HCT116 (cell line): ENCODE measurements at places on chromosomes 2 and 18.

- no peaks in the 10 kb centered on the region for H3K27me3 ChIP-seq
- DNase-seq, result no peak
- H3K36me3 ChIP-seq, result no peaks in the 10 kb centered on the region
- no peak overlapping the region for H3K27ac ChIP-seq
These were observed 25.4 kb downstream of the ACADL start for GRCh38 chr2:210199854-210200253.

DNA sequence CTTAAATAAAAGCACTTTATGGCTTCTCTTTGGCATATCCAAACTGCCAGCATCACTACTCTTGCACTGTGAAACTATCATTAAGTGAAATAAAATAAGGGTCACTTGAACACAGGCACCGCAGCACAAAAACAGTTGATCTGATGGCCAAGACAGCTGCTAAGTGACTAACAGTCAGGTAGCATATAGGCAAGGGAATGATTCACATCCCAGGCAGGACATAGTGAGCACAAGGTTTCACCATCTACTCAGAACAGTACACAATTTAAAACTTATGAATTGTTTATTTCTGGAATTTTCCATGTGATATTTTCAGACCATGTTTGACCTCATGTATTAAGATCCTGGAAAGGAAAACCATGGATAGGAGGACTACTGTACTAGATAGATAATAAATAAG lies 214.2 kb downstream of the MREG start:
- H3K27me3 ChIP-seq, result no peaks in the 10 kb centered on the region
- H3K4me3 ChIP-seq, result no peak overlapping the region
- H3K27ac ChIP-seq, result no peak overlapping the region

GRCh38 chr2:109632158-109632789 lies 18.1 kb downstream of the SOWAHC start:
- no peaks in the 10 kb centered on the region for H3K4me1 ChIP-seq
- no peaks in the 10 kb centered on the region for H3K36me3 ChIP-seq
- H3K27me3 ChIP-seq, result no peaks in the 10 kb centered on the region
- H3K4me3 ChIP-seq, result no peak overlapping the region
- DNase-seq, result no peak
- H3K27ac ChIP-seq, result no peak overlapping the region

DNA sequence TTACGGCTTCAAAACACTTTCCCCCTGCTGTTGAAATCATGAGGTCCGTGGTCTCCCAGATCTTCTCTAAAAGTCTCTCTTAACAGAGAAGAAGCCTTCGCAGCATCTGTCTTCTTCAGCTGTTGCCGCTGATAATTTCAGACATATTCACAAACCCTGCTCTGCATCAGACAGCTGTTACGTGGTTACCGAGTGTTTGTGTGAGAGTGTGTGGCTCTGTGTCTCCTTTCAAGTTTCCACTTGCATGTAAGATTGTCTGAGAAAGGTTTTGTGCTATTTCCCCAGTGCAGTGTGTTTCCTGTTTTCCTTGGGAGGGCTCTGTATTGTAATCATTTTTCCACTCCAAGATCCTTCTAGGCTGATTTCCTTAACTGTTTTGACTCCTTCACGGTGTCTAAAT lies 32.8 kb downstream of the MAIP1 start:
- H3K36me3 ChIP-seq, result no peaks in the 10 kb centered on the region
- H3K4me1 ChIP-seq, result peaks cover 8% of the 10 kb centered on the region
- H3K27me3 ChIP-seq, result no peaks in the 10 kb centered on the region
- DNase-seq, result no peak
- H3K4me3 ChIP-seq, result no peak overlapping the region

DNA sequence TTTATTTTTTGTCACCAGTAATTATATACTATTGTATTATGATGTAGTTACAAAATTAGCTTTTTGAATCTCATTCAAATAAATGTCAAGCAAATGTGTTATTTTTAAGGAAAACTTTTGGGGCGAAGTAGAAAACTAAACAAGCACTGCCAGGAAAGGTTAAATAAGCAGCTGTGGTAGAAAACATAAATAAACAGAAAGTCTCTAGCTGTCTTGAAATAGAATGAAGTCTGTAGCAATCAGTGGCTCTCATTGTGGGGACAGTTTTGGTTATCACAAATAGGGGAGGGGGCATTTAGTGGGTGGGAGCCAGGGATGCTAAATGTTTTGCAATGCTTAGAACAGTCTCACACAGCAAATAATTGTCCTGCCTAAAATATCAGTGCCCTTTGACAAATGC lies 3.4 kb downstream of the INSIG2 start:
- no peak overlapping the region for H3K4me3 ChIP-seq
- no peak for DNase-seq
- H3K4me1 ChIP-seq, result peaks cover 8% of the 10 kb centered on the region
- H3K36me3 ChIP-seq, result no peaks in the 10 kb centered on the region

GRCh38 chr18:9429662-9429993 lies 45.7 kb upstream of the RALBP1 start:
- H3K4me3 ChIP-seq, result no peak overlapping the region
- H3K27me3 ChIP-seq, result no peaks in the 10 kb centered on the region
- H3K4me1 ChIP-seq, result no peaks in the 10 kb centered on the region

DNA sequence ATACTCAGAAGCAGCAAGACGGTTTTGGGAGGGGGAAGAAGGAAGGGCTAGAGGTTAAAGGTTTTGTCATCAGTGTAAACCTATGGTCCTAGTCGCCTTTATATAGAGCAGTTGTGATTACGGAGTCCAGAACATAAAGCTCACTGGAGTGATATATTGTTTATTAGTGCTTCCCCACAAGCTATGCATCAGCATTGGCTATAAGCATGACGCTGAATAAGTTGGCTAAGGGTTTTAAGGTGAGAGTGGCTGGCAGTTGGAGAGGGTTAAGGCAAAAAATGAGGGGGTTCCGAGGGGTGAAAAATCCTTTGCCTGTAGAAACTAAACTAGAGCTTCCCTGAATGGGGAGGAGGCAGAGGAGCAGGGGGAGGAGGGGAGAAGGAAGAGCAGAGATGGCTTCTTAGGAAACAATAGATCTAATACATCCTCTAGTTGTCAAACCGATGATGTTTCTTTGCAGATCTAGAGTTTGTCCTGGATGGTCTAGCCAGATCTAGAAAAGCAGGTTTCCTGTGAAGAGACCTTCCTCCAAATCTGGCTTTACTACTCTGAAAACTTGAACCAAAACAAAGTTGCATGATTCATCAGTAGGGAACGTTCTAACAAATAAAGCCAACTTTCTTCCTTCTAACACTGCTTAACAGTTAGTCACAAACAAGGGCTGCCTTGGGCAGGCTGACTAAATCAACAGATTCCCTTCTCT lies 2.5 kb downstream of the KLF7 start:
- H3K36me3 ChIP-seq, result no peaks in the 10 kb centered on the region
- peak overlapping the region; percentile 9; the same call in 1 of the 2 replicates for H3K27ac ChIP-seq
- H3K27me3 ChIP-seq, result no peaks in the 10 kb centered on the region
- H3K4me3 ChIP-seq, result peak overlapping the region; percentile 6; the same call in 1 of the 2 replicates
- peaks cover 54% of the 10 kb centered on the region for H3K4me1 ChIP-seq

DNA sequence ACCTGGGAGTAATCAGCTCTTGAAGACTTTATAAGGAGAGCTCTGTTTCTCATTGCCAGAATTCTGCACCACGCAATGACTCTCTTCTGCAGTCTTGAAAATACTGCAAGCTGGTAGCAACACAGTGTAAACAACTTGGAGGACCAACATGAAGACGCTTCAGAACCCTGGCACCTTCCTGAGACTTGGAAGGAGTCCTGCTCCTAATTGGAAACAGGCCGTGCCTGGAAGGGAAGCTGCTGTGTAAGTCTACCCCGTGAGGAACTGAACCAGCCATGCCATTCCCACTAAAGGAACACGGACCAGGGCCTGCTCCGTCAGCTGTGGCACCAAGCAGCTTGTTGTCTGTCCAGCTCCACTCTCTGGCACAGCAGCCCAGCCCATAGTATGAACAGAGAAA lies 171.1 kb downstream of the PAX3 start:
- no peak overlapping the region for H3K4me3 ChIP-seq
- no peaks in the 10 kb centered on the region for H3K36me3 ChIP-seq
- peaks cover 29% of the 10 kb centered on the region for H3K27me3 ChIP-seq

- no peaks in the 10 kb centered on the region for H3K27me3 ChIP-seq
- DNase-seq, result no peak
- H3K27ac ChIP-seq, result no peak overlapping the region
- no peaks in the 10 kb centered on the region for H3K36me3 ChIP-seq
- H3K4me1 ChIP-seq, result no peaks in the 10 kb centered on the region
These were observed 14.7 kb upstream of the ARPC2 start for GRCh38 chr2:218202266-218202665.

- H3K27ac ChIP-seq, result no peak overlapping the region
- no peaks in the 10 kb centered on the region for H3K27me3 ChIP-seq
- no peaks in the 10 kb centered on the region for H3K36me3 ChIP-seq
- H3K4me3 ChIP-seq, result no peak overlapping the region
- H3K4me1 ChIP-seq, result peaks cover 19% of the 10 kb centered on the region
These were observed 69.6 kb upstream of the RTN4 start for GRCh38 chr2:55119711-55120487.

GRCh38 chr18:69216321-69216720 lies 184.4 kb upstream of the DOK6 start:
- H3K27me3 ChIP-seq, result no peaks in the 10 kb centered on the region
- no peaks in the 10 kb centered on the region for H3K36me3 ChIP-seq
- no peaks in the 10 kb centered on the region for H3K4me1 ChIP-seq
- DNase-seq, result no peak
- no peak overlapping the region for H3K4me3 ChIP-seq

- H3K4me1 ChIP-seq, result peaks cover 87% of the 10 kb centered on the region
- no peak for DNase-seq
- no peaks in the 10 kb centered on the region for H3K27me3 ChIP-seq
- H3K4me3 ChIP-seq, result peak overlapping the region; percentile 10; the same call in 1 of the 2 replicates
- no peaks in the 10 kb centered on the region for H3K36me3 ChIP-seq
These were observed 3.0 kb downstream of the SLC35F6 start for GRCh38 chr2:26767129-26767528.

GRCh38 chr18:44673256-44673880 lies 7.3 kb upstream of the SETBP1 start:
- H3K27me3 ChIP-seq, result no peaks in the 10 kb centered on the region
- H3K4me3 ChIP-seq, result no peak overlapping the region
- H3K36me3 ChIP-seq, result no peaks in the 10 kb centered on the region

DNA sequence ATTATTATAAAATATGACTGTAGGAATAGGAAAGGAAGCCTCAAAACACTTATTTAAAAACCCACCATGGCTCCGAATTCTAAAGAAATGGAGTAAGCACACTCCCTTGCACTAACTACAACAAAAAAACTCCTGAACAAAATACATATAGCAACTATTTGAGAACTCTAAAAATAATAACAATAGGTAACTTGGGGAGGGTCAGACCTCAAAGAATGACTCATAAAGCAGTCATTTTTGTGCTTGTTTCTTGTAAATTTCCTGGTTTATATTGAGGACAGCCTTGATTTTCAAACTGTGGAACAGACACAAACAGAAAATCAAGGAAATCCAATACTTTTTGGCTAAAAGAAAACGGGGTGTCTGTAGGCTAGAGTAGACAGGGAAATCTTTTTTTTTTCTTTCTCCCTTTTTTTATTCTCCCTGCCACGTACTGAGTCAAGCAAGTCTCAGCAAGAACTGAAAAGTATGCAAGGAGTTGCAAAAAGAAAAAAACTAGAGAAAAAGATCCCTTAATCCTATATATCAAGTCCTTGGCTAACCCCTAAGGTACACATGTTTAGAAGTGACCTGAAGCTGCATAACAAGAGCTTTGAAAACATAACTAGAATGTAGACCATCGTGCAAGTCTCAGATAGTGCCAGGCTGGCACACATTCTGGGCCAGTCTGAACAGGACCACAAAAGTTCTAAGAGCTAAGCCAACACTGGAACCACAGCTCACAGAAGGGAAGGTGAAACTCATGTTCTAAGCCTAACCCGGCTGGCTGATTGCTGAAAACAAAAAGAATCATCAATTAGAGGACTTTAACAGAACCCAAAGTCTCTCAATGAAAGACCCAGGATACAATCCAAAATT lies 403.1 kb upstream of the LYPD1 start:
- H3K27ac ChIP-seq, result no peak overlapping the region
- H3K36me3 ChIP-seq, result no peaks in the 10 kb centered on the region
- DNase-seq, result no peak
- no peaks in the 10 kb centered on the region for H3K4me1 ChIP-seq

DNA sequence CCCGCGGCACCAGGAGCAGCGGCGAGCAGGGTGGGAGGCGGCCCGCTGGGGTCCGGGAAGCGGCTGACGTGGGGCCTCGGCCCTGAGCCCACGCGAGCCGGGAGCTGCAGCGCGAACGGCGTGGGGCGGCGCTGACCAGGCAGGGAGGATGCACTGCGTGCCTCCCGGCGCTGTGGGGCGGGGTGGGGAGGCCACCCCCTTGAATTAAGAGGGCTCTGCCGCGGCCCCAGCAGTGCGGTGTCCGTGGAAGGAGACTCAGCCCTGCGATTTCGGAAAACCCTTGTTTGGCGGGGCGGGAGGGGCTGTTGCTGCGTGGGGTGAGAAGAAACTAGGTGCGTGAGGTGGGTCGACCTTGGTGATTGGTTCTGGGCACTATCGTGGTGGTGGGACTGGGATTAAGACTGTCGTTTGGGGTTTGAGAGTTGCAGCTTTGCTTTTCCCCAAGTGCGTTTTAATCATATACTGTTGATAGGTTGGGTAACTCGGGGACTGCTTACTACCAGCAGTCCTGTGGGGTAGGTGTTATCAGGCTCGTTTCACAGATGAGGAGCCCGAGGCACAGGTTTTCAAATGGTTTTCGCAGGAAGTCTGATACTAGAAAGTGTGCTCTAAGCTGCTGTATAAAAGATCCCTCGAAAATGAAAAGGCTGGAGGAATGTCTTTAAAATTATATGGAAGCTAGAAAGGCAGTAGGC lies 722 bp downstream of the ACSL3 start:
- H3K27me3 ChIP-seq, result no peaks in the 10 kb centered on the region
- peak overlapping the region; percentile 74 for H3K4me3 ChIP-seq
- no peaks in the 10 kb centered on the region for H3K36me3 ChIP-seq
- H3K27ac ChIP-seq, result peak overlapping the region; percentile 91
- peaks cover 33% of the 10 kb centered on the region for H3K4me1 ChIP-seq

DNA sequence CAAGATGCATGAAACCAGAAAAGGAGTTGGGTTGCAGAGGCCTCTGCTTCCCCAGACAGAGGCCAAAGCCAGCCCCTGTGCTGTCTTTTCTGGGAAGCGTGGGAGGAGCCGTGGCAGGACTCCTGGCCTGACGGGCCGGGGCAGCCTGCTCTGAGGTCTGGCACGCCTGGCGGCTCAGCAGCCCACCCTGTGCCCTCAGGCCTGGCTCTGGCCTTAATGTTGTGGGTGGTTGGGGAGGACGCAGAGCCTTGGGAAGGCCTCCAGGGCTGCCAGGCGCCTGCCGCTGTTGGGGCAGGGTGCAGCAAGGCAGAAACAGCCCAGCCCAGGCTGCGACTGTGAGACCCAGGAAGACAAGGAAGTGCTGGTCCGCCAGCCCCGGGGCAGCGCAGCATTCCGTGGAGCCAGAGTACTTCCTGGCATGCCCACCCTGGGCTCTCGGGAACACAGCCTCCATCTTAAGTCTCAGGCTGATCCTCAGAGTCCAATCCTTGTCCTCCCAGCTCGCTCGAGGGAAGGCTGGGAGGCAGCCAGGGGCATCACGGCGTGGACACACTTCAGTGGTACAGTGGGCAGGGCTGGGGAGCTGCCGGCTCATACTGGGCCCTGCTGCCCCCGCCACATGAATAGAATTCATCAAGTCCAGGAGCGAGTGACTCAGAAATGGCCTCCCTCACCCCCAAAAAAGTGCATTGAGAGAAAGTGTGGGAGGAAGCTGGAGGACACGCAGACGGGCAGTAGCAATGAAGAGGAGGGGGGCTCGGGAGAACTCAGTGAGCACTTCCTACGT lies 72.6 kb downstream of the EMX1 start:
- no peak for DNase-seq
- no peak overlapping the region for H3K4me3 ChIP-seq
- H3K36me3 ChIP-seq, result no peaks in the 10 kb centered on the region
- no peak overlapping the region for H3K27ac ChIP-seq
